PC-3 (cell line): ENCODE measurements at places on chromosomes 7 and 10. TPM values are rescaled to one million over a fixed set of nuclear protein-coding genes. Genes with fewer than 3 reads are reported as not detected.

DNA sequence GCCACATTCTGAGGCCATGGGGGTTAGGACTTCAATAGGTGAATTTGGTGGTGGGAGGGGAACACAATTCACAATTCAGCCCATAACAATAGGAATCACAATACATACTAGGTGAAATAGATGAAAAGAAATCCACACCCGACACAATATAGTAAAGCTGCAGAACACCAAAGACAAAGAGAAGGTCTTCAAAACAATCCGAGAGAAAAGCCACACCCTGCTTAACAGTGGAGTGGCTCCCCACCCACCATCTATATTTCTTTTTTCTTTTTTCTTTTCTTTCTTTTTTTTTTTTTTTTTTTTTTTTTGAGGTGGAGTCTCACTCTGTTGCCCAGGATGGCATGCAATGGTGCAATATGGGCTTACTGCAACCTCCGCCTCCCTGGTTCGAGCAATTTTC lies 14.7 kb upstream of the TIAL1 start:
- no peak for DNase-seq

DNA sequence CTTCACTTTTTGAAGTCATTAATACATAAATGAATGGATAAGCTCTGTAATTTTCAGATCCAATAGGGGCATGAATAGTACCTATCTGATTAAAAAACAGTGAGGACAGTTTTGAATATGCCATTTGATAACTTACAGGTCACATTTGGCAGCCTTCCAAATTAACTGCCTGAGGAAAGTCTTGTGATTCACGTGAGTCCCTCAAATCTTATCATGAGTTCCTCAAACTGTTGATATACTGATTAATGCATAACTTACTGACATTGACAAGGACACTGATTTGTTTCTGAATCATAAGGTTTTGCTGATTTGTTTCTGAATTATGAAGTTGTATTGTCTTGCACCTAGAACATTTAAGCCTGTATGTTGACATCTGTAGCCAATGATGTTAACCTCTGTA lies 55.1 kb downstream of the ANKMY2 start:
- no peak for DNase-seq

- no peak for DNase-seq
These were observed 296.3 kb upstream of the SEMA3D start for GRCh38 chr7:85483177-85483576.

- no peak for DNase-seq
These were observed 2.5 kb downstream of the SH3PXD2A start for GRCh38 chr10:103852856-103853255.

The CDHR3 gene
- 5.9 and 9.8 TPM in 2 replicates for total RNA-seq

The EPHA1 gene
- total RNA-seq: 43.9 and 46.4 TPM in 2 replicates

The H2BK1 gene
- total RNA-seq: not detected in 2 replicates

DNA sequence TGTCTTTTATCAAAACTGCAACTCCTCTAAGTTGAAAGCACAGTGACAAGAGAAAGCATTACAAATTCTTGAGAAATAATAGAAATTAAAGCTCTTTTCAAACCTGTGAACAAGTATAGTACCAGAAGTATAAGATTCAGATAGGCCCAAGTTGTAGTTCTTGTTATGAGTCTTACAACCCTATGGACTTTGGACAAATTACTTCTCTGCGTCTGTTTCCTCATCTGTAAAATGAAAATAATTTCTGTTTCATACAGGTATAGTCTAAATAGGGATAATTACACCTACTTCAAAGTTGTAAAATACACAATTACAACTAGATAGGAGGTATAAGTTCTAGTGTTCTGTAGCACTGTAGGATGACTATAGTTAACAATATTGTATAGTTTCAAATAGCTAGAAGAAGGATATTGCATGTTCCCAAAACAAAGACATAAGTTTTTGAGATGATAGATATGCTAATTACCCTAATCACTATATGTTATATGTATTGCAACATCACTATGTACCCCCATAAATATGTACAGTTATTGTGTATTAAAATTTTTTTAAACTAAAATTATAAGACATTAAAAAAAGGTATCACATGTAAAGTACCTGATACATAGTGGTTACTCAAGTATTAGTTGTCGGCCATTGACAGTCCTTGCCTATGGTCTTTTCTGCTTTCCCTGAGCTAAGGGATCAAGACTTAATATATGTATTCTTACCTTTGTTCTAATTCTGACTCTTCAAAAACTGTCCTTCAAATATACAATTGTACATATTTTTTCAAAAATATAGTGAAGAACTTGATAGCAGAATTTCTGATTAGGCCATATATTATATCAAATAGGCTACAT lies 1.8 kb upstream of the WASL start:
- no peak for DNase-seq

GRCh38 chr10:10685566-10685965 lies 332.1 kb upstream of the CELF2 start:
- no peak for DNase-seq

The FLNC gene
- 88.7 and 121 TPM in 2 replicates for total RNA-seq

- DNase-seq: no peak
These were observed 59.5 kb downstream of the KCND2 start for GRCh38 chr7:120332433-120332832.

DNA sequence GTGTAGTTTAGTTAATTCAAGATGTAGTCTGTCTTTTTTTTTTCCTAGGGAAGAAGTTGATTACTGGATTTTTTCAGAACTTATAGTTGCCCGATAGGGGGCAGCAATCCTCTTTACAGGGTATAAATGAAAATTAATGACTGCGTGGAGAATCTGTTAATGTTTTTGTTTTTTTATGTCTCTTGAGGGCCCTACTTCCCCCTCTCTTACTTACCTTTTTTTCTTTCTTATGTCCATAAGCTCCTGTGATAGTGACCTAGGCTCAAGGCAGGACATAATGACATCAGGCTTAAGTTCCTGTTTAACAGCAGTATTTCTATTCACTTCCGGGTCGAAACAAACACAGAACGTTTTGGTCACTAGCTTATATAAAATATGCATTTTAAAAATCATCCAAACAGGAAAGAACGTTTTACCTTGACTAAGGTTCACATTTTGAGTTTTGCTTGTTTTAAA lies 18.8 kb downstream of the CDC123 start:
- DNase-seq: peak; percentile 28

DNA sequence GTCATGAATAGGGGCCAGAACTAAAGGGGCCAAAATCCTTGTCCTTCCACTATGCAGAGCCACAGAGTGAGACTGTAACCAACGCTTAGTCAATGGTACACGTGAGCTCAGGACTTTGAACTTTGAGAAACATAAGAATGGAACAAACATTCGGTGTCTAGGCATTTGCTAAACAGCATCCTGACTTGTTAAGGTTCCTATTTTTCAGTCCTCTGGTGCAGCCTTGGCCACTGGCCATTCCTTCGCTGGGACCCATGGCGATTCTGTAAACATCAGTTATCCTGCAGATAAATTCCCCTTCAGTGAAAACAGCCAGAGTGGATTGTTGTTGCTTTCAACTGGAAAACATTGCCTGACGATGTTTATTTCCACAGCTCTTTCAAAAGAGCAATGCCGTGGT lies 266.8 kb downstream of the SORCS1 start:
- no peak for DNase-seq

The INPP5F gene
- 8.1 and 8.2 TPM in 2 replicates for total RNA-seq

The ZNF736 gene
- total RNA-seq: 2.7 and 10.7 TPM in 2 replicates
